ENCODE measurements at places on chromosomes 7 and 10.

DNA sequence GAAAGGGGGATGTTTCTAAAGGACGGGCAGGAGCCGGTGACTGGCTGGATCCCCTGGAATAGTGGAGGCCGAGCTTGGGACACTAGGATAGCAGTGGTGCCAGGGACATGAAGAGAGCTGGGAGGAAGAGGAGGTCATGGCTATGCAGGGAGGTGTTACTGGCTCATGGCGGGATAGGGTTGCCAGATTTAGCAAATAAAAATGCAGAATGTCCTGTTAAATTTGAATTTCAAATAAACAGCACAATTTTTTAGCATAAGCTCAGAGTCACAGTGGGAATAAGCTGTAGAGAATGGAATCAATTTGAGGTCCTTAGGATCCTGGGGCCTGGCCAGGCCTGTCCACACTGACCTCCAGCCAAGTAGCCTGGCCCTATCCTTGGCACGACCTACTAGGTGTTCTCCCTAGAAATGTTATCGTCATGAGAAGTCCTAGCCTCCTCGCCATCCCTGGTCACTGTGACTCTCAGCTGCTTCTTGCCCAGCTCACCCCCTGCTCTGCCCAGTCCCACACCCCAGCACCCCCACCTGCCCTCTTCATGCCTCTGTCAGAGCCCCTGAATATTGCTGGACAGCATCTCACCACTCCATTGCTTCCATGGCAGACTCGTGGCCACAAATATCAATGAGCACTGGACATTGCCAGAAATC lies 7.6 kb upstream of the KCP start:
- no peak for DNase-seq

GRCh38 chr7:104627516-104627915 lies 299.1 kb downstream of the LHFPL3 start:
- DNase-seq: no peak

DNA sequence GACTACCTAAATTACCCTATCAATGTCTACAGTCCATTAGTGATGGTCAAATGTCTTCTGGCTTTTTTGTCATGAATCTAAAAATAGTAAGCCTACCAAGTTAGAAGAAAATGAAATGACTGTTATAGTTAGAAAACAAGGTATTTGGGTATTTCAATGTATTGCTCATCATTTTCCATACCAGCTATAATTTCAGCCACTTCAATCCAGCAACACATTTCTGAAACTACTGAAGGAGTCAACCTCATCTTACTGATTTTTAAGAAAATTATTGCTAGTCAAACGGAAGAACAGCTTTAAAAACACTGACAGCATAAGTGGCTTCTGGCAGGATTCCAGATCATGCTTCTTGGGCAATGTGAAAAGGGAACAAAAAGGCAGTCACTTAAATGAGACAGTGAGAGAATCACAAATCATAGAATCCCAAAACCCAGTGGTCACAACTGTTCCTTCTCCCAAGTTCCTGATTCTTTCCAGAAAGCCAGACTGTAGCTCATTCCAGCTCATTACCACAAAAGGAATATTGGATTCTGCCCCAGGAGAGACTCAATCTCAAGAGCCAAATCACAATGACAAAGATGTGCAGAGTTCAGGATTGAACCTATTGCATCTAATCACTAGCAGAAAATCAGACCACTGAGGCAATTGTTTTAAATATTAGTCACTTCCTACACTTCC lies 61.2 kb upstream of the LRRN3 start:
- DNase-seq: no peak

DNA sequence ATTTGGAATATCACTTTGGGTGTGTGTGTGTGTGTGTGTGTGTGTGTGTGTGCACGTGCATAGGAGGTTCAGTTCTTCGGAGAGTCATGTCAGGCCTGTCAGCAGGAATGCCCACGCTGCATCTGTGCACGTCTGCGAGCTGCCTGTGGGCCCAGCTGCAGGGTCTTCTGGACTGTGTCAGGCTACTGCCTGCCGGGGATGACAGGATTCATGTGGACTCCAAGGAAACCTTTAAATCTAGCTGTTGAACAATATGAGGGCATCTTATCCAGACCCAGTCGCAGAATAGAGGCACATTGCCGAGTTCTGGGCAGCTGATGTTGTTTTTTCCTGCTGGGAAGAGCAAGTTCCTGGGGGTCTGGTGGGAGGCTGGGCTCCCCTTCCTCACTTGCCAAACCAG lies 19.0 kb downstream of the AQP1 start:
- DNase-seq: no peak

DNA sequence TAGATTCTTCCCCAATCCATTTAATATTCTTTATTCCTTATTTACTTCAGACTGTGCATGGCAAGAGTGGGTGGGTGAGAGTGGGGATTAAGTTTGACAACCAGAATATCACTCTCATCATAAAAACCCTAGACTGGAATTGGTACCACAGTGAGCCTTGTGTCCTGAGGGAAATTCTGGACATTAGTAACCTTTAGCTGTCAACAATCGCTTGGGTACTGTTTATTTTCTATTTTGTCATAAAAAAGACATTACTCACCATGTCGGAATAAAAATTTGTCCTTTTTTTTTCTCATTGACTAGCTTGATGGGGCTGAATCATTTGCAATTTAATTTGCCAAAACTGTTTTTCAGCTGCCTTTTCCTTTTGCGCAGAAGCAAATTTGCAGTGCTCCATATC lies 176.1 kb upstream of the SEMA3C start:
- no peak for DNase-seq

- DNase-seq: no peak
Observed at GRCh38 chr7:147041438-147041837, 924.8 kb downstream of the CNTNAP2 start.

- no peak for DNase-seq
Observed at GRCh38 chr10:52984169-52984568, 211.6 kb upstream of the MBL2 start.

DNA sequence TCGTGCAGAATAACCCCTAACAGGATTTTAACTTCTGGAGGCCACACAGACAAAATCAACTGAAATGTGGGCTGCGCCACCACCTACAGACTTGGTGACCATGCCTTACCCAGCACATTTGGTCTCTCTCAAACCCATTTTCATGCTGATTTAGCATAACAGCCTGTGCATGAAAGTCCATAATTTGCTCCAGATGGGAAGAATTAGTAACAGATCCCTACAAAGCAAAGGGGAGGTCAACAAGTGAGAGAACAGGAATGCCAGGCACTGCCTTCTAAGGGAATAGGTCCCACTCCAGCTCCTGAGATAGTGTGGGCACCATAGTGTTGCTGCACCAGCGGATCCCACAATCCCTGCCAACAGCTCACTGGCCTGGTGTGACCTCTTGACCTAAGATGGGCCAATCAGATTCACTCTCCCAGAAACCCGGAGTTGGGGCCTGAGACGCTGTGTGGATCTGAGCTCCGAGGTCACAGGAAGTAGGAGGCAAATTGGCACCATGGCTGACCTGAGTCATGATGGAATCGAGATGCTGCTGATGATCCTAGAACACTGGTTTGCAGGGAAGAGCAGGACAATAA lies 32.4 kb downstream of the SLIT1 start:
- no peak for DNase-seq

GRCh38 chr7:3710531-3710930 lies 409.5 kb downstream of the SDK1 start:
- DNase-seq: no peak

All from stimulated activated CD8-positive, alpha-beta memory T cell treated with anti-CD3 and anti-CD28 coated beads, Interleukin-4, amount 100 ng/mL, for 1 hour (primary cell).